ENCODE measurements at places on chromosomes 16 and 17.

DNA sequence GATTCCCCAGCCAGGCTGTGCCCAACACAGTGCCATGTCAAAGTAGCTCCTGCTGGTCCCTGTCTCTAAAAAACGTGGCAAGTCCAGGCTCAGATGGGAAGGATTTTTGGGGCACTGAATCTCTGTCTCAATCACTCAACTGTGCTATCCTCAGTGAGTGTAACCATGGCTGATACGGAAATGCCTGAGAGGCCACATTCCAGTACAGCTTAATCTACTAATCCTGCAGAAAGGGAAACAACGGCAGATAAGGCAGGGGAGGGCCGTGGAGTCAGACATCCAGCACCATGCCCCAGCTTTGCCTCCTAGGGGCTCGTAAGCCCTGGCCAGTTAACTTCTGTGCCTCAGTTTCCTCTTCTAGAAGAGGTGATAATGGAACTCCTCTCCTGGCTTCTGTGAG is 251.7 kb downstream of the CPPED1 start:
- peaks cover 9% of the 10 kb centered on the region for H3K4me1 ChIP-seq
- H3K27me3 ChIP-seq = no peaks in the 10 kb centered on the region
- no peak overlapping the region for H3K4me3 ChIP-seq
- no peak for DNase-seq
- H3K36me3 ChIP-seq = no peaks in the 10 kb centered on the region

DNA sequence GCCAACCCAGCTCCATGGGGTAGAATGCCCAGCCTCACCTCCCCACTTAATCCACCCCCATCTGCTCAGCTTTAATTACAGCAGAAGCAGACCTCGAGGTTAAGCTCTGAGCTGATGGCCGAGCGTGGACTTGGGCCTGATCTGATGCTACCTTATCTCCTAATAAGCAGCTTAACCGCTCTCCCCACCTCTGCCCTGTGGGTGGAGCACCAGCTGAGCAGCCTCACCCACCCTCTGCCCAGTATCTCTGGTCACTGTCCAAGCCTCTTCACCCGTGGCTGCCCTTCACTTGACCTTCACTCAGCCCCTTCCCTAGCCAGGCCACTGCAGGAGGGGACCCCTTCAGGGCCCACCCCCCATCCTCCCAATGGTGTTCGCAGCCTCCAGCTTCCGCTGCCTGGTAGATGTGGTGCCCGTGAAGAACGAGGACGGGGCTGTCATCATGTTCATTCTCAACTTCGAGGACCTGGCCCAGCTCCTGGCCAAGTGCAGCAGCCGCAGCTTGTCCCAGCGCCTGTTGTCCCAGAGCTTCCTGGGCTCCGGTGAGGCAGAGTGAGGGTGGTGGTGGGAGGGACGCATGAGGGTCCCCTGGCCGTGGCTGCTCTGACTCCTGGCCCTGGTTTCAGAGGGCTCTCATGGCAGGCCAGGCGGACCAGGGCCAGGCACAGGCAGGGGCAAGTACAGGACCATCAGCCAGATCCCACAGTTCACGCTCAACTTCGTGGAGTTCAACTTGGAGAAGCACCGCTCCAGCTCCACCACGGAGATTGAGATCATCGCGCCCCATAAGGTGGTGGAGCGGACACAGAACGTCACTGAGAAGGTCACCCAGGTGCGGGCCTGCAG is 6.8 kb downstream of the KCNH6 start:
- peaks cover 26% of the 10 kb centered on the region for H3K27me3 ChIP-seq
- H3K4me3 ChIP-seq = no peak overlapping the region
- H3K27ac ChIP-seq = no peak overlapping the region
- peaks cover under 1% of the 10 kb centered on the region for H3K4me1 ChIP-seq
- H3K36me3 ChIP-seq = no peaks in the 10 kb centered on the region

DNA sequence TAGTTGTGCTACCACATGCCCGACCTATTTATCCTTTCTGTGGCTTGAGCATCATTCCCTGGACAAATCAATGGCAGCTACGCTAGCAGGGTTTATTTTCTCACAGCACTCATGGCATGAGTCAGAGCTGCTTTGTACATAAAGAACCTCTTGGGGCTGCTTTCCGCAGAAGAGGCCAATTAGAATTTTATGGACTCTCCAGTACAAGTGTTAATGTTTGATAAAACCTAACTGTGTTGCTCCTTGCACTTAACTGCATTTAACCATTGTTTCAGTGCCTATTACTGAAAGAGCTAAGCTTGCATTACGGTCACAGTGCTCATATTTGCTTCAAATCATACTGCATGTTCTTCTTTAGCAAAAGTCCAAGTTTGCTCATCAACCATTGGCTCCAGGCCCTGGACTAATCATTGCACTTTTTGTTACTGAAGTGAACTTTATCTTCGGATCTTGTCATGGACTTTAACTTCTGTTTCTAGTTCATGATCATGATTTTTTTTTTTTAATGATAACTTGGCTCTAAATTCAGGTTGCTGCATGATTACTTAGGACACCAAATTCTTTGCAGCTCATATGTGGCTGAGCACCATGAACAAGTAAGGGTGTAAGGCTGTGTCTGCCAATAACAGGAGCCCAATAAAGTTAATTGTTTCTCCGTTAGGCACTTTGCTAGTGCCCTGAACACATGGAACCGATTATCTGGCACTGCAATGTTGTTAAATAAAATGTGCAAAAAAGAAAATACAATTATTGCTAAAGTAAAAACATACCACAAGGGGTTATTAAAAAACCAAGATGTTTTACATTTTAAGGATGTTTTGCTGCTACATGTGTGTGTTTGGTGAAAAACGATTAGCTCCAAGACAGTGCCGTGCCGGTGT is 492.2 kb downstream of the KCNJ2 start:
- no peaks in the 10 kb centered on the region for H3K27me3 ChIP-seq
- no peaks in the 10 kb centered on the region for H3K36me3 ChIP-seq
- no peaks in the 10 kb centered on the region for H3K4me1 ChIP-seq
- no peak overlapping the region for H3K4me3 ChIP-seq

- peaks cover 27% of the 10 kb centered on the region for H3K27me3 ChIP-seq
- no peak for DNase-seq
- no peak overlapping the region for H3K4me3 ChIP-seq
- H3K36me3 ChIP-seq = no peaks in the 10 kb centered on the region
- no peaks in the 10 kb centered on the region for H3K4me1 ChIP-seq
- no peak overlapping the region for H3K27ac ChIP-seq
Measured at GRCh38 chr16:68636818-68637217, 8.3 kb upstream of the CDH3 start.

- peak overlapping the region; percentile 26 for H3K27ac ChIP-seq
- H3K36me3 ChIP-seq = peaks cover 43% of the 10 kb centered on the region
- H3K27me3 ChIP-seq = no peaks in the 10 kb centered on the region
- no peaks in the 10 kb centered on the region for H3K4me1 ChIP-seq
- H3K4me3 ChIP-seq = no peak overlapping the region
Measured at GRCh38 chr17:50986989-50987660, 121.0 kb upstream of the TOB1 start.

DNA sequence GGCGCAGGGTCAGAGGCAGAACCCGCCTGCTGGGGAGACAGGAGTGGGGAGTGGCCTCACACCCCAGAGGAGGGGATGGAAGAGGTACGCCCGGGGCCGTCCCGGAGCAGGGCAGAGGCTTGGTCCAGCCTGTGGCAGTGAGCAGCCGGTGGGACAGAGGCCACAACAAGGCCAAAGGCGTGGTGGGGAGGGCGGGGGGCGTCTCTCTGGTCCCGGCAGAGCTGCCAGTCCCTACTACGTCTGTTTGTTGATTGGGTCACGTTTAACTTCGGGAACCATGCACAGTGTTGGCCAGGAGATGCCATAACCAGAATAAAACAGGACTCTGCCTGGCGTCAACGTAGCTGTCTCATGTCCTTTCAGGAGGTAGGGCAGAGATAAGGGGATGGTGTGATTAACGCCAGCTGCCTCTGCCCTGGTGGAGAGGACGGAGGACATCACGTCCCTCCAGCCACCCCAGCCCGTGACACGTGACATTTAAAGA is 192.8 kb downstream of the BANP start:
- no peaks in the 10 kb centered on the region for H3K4me1 ChIP-seq
- H3K27me3 ChIP-seq = peaks cover 16% of the 10 kb centered on the region
- peaks cover 3% of the 10 kb centered on the region for H3K36me3 ChIP-seq
- no peak overlapping the region for H3K4me3 ChIP-seq
- H3K27ac ChIP-seq = no peak overlapping the region
- no peak for DNase-seq

- no peak for DNase-seq
- no peaks in the 10 kb centered on the region for H3K27me3 ChIP-seq
- no peak overlapping the region for H3K27ac ChIP-seq
- H3K4me1 ChIP-seq = peaks cover 20% of the 10 kb centered on the region
Measured at GRCh38 chr16:46822270-46822669, 8.7 kb downstream of the C16orf87 start.

DNA sequence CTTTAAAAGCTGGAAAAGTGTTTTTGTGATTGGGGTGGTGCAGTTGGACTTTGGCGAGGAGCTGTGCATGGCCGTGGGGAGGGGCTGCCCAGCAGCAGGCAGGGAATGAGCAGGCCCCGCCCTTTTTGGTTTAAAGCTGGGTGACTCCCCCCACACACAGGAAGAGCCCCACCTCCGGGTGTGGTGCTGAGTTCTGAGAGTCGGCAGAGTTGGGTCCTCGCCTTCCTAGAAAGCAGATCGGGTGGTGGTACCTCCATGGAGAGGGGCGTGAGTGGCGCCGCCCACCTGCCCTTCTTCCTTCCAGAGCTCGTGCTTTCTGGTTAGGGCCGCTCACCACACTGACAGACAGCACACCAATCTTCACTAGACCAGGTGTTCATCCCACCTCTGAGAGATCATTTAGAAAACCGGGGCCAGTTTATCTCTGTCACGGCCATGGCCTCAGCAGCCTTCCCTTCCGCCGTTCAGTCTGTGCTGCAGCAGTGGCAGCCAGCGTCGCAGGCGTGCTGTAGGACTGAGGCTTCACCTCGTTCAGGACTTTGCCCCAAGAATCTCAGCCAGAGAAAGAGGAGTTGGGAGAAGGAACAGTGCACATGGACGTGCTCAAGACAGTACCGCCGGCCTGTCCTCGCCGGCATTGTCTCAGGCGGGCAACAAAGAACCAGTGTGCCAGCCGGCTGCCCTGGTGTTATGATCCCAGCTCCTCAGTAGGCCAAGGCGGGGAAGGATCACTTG is 144.0 kb upstream of the CHMP6 start:
- peak overlapping the region; percentile 91 for H3K27ac ChIP-seq
- peaks cover 7% of the 10 kb centered on the region for H3K36me3 ChIP-seq
- DNase-seq = no peak

DNA sequence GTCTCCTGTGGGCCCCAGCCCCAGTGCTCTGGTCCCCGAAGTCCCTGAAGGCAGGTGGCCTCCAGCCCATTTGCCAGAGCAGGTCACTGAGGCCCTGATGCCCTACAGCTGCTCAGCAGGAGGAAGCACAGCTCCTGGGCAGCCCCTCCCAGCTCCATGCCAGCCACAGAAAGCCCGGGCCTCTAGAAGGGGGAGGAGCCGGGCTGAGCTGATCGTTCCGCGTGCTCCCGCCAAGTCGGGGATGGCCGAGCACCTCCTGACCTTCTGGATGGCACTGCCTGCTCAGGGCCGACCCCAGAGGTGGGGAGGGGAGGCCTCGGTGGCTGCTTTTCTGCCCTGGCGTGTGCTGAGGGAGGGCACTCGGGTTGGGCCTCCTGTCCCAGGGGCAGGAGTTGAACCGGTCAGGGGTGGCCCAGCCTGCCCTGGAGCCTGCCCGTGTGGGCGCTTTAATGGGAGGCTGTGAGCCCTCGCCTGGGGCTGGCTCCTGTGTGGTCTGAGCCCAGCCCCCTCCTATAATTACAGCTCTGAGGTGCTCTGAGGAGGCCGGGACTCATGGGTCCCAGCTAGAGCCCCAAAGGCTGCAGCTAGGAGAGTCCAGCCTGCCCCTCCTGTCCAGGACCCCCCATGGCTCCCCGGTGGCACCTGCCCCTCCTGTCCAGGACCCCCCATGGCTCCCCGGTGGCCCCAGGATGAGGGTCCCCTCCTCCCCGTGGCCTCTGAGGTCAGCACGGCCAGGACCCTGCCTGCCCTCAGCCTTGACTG is 29.7 kb downstream of the ZFPM1 start:
- peaks cover 33% of the 10 kb centered on the region for H3K4me1 ChIP-seq
- DNase-seq = no peak
- no peaks in the 10 kb centered on the region for H3K27me3 ChIP-seq
- H3K4me3 ChIP-seq = no peak overlapping the region
- peaks cover 26% of the 10 kb centered on the region for H3K36me3 ChIP-seq

DNA sequence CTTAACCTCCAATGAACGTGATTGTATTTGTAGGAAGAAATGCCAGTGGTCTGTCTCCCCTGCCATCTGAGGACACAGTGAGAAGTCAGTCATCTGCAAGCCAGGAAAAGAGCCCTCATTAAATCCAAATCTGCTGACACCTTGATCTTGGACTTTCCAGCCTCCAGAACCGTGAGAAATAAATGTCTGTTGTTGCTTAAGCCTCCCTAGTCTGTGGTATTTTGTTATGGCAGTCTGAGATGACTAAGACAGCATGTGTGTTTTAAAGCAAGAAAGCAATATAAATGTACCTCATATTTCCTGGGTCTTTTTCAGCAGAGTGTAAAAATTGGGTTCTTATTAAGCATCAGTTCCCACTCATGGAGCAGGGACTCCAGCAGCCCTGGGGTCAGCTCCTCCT is 177.9 kb upstream of the NLRP1 start:
- DNase-seq = no peak
- no peaks in the 10 kb centered on the region for H3K4me1 ChIP-seq
- H3K27me3 ChIP-seq = peaks cover 59% of the 10 kb centered on the region
- H3K4me3 ChIP-seq = no peak overlapping the region
- no peak overlapping the region for H3K27ac ChIP-seq

DNA sequence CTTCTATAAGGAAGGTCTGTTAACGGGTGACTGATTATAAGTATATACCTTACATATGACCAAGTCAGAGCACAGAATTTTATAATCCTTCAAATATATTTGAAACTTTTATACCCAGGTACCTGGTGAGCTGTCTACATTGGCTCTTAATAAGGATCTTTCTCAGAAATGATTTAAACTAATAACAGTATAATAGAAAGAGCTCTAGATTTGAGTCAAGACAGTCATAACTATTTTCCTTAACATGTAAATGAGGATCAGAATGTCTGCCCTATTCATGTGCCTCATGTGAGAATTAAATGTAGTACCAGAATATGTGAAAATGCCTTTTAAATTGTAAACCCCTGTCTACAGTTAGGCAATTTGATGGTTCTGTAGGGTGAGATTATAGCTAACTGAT is 14.5 kb downstream of the CBFB start:
- H3K27ac ChIP-seq = no peak overlapping the region
- peaks cover 26% of the 10 kb centered on the region for H3K36me3 ChIP-seq
- H3K4me1 ChIP-seq = peaks cover 36% of the 10 kb centered on the region
- H3K4me3 ChIP-seq = no peak overlapping the region
- no peak for DNase-seq

DNA sequence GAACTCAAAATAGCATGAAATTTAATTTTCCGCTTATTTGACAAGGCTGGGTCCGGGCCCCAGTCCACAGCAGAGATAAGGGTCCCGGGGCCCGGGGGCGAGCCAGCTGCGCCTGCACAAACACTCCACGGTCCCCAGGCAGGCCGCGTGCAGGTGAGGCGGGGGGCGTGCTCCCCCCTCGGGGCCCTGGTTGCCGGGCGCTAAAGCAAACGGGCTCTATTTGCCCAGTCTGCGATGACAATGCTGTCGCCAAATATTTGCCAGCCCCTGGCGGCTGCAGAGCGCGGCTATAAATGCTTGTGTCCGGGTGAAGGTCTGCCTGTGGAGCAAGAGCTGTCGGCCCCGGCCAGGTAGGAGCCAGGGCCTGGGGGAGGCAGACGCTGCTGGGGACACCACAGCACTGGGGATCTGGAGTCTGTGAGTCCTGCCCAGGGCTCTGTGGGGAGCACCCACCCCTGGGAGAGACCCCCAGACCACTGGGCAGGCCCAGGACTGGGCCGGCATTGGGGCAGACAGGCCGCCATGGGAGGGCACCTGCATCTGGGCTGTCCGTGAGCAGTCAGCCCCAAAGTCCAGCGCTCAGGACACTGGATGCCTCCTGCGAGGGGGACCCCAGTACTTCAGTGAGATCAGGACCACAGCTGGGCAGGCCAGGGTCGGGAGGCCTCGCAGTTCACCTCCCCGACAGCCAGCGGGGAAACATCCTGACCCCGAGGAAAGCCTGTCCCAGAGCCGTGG is at the start of gene PERCC1:
PERCC1 (plus strand) TSS at position 320 of the 738 bp plus-strand sequence. CDS start 1,516 bp downstream, outside the sequence.
- no peak within 1 kb of the TSS for H3K27ac ChIP-seq
- no peak for DNase-seq
